ENCODE measurements at places on chromosomes 13 and 19.

GRCh38 chr13:80889829-80890228, 548.9 kb upstream of the SPRY2 start:
- DNase-seq: no peak

DNA sequence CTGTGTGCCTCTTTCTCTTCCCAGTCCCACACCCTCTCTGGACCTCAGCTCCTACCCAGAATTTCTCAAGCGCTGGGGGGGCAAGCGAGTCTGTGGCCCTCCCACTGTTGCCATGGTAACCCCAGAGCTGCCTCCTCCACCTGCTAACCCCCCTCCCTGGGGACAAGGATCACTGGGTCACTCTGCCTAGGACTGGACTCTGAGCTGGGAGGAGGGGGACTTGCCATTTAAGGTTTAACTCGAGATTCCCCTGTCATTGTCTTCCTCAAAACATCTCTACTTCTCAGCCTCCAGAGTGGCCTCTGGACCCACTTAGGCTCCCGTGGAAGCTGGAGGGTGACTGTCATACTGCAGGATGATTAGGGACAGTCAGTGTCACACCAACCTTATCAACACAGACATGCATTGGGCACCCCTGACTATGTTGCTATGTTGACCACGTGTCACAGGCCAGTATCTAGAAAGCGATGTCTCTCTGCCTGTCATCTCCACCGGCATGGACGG, 2.2 kb downstream of the PALM3 start:
- DNase-seq: no peak

DNA sequence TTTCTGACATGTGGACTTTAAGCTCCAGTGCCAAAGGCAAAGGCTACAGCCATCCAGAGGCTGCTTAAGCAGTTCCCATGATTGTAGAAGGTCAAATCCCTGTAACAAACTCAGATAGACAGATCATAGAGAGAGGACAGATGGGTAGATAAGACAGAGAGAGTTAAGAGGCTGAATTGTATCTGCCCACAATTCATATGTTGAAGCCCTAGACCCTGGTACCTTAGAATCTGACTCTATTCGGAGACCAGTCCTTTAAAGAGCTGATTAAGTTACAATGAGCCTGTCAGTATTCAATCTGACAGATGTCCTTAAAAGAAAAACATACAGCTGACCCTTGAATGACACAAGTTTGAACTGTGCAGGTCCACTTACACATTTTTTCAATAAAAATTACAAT, 115.2 kb downstream of the RAP2A start:
- DNase-seq: no peak

DNA sequence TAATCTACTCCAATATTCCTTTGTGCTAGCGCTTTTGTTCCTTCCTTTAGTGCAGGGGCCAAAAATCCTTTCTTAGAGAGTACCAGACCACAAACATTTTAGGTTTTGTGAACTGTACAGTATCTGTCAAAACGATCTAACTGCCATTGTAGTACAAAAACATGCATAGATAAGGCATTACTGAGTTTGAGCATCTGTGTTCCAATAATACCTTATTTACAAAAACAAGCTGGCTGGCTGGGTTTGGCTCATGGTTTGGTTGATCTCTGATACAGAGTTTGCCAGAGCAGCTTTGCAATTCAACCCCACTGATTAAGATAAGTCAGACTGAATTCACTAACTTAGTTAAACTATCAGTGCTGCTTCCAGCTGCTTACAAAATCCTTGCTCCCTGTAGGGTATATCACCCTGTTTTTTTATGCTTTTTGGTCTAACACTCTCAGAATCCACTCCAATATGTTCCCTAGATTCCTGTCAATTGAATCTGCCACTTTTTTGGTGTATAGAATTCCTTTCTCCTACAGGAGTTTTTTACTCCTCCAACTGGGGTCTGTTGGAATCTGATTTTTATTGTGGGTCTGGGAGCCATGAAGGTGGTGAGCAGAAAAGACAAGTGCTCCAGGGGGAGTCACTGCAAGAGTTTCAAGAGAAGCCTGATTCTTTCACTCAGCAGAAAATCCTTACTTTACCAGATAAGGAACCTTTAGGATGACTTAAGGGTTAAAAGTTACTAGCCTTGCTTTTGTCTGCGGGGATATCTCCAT, 1399.4 kb downstream of the EFNB2 start:
- DNase-seq: no peak

- no peak for DNase-seq
Measured at GRCh38 chr13:44103429-44104196, 223.9 kb downstream of the LACC1 start.

GRCh38 chr13:46086985-46087384, 17.8 kb downstream of the CPB2 start:
- DNase-seq: no peak

- no peak for DNase-seq
Measured at GRCh38 chr19:45660636-45661035, 7.4 kb upstream of the GIPR start.

DNA sequence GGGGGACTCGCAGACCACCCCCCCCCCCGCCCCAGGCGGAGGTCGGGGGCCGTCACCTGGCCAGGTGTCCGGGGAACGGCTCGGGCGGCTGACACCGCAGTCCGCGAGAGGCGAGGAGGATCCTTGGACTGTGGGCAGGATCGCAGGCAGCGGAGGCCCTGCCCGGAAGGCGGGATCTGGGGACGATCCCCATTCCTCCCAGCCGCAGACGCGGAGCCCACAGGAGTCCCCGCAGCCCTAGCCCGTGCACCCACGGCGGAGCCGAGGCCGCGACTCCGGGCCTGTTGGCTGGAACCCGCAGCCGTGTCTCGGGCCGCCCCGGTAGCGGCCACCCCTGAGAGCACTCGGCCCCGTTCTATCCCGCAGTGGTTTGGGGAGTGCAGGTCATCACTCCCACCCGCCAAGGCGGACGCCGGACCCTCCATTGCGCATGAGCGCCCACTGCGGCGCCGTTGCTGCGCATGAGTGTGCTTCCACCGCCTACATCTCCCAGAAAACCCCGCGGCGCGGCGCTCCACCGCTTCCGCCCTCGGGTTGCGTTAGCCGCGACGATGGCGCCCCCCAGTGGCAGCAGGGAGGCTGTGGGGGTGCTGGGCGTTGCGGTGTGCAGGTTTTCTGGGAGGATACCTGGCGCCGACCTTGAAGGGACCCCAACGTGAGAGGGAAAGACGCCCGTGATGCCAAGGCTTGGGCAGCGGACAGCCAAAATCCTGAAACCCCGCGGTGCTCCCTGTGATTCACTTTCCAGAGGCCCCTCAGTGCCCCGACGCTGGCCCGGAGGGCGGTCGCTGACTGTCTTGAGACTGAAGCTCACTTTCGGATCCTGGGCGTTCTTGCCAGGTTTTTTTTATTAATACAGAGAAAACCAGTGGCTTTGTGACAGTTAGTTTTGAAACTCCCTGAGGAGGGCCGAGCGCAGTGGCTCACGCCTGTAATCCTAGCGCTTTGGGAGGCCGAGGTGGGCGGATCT, 4.4 kb upstream of the ZNF329 start:
- peak; percentile 77 for DNase-seq

DNA sequence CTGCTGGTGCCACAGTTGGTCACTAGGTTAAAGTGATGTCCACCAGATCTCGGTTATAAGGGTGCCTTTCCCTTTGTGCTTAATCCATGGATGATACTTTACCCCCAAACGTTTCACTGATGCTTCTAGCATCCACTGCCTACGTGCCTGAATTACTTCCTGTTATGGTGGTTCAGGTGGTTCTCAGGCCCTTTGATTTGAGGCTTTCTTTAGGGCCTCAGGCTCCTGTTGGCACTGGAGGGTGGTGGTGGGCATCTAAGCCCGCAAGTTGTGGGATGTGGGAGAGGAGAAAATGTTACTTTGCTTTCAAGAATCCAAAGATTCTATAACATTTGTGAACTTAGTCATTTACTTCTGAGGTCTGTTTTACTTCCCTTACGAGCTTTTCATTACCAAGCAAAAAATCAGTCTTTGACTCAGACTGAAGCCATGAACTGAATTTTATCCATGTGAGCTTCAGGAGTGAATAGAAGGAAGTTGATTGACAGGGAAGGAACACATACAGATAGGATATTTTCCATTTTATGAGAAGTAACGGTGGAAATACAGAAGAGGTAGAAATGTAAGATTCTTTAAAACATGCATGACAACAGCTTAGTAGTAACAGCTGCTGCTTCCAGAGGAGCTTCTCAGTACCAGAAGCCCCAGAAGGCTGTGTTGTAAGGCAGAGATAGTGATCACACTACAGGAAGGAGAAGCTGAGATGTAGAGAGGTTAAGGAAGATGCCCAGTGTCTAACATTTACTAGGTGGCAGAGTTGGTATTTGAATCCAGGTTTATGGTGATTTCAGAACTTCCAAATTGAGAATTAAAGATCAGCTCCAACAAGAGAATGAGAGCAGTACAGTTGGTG, 65.0 kb downstream of the ARHGEF7 start:
- DNase-seq: no peak

- peak; percentile 56 for DNase-seq
Measured at GRCh38 chr19:30669329-30670010, 297.3 kb downstream of the ZNF536 start.
